Inflammatory macrophage treated with lipopolysaccharide for 1 hour (primary cell): ENCODE measurements at places on chromosomes 13 and 19.

- DNase-seq: no peak
Observed at GRCh38 chr13:90405301-90405700, 942.2 kb upstream of the MIR17HG start.

DNA sequence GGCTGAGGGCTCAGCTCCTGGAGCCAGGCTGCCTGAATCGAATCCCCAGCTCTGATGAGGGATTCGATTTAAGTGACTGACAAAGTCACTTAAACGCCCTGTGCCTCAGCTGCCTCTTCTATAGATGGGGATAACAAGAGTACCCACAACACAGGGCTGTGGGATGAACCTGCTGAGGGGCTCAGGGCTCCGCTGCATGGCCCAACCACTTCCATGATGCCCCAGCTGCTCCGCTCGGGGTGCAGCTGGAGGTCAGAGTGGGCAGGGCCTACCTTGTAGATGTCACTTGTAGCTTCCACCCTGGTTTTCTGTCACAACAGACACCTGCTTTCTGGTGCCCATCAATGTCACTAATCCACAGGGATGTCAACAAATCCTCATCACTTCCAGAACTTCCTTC lies 39.2 kb downstream of the STK24 start:
- DNase-seq: no peak

- no peak for DNase-seq
Observed at GRCh38 chr13:52723181-52723580, 16.4 kb downstream of the CNMD start.

DNA sequence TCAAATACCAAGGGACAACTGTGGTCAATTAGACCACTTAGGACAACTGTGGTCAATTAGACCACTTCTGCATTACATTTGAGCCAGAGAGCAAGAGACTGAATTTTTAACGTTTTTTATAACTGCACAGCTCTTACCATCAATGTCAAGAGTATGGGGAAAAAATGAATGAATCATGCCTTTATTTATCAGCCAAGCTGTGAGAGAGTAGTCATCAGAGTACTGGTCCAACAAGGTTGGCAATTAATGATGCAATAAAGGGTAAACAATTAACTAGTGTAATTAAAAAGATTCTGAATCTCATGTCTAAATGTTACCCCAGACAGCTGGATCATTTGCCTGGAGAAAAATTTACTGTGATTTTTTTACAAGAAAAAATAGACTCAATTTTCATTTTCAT lies 381.1 kb downstream of the LIG4 start:
- DNase-seq: no peak

GRCh38 chr13:40629678-40630384 lies 36.6 kb downstream of the FOXO1 start:
- peak; percentile 74 for DNase-seq

DNA sequence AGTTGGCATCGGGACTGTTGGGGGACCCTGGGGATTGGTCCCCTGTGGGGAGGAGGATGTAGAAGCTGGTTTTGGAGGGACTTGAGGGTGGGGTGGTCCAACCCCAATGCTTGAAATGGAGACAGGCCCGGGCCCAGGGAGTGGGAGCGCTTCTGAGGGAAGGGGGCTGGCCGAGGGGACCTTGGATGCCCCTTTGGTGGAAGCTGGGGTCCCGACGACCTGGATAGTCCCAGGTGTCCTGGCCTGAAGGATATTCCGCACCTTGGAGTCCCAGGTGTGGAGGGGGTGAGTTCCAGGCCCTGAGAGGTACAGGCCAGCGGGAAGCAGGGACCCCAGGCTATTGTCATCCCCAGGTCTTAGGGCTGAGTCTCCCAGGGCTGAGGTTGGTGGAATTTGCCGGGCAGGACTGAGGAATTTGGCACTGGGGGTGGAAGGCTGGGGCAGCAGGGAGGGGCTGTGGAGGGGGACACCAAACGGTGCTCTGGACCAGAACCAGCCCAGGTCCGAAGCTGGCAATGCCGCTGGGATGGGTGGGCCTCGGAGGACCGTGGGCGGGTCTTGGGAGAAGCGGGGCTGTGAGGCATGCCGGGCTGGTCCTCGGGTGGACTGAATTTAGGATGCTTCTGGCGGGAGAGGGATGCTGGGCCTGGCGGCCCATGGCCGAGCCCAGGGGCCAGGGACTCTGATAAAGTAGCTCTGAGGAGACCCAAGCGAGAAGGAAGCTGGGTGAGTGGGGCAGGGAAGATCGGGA lies 1.8 kb downstream of the HDGFL2 start:
- DNase-seq: no peak

GRCh38 chr19:38695317-38695683 lies 47.9 kb downstream of the ACTN4 start:
- peak; percentile 48 for DNase-seq

DNA sequence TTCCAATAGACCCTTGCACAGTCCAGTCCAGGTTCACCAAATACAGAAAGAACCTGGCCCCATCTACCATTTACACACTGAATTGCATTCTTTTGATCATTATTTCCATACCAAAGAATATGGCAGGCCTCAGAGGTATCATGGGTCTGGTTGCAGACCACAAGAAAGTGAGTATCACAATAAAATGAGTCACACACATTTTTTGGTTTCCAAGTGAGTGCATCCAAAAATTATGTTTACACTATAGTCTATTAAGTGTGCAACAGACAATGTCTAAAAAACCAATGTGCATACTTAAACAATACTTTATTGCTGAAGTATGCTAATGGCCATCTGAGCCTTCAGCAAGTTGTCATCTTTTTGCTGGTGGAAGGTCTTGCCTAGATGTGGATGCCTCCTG lies 105.3 kb downstream of the SPACA7 start:
- DNase-seq: no peak

GRCh38 chr19:34416021-34416545 lies 11.9 kb downstream of the PDCD2L start:
- no peak for DNase-seq

DNA sequence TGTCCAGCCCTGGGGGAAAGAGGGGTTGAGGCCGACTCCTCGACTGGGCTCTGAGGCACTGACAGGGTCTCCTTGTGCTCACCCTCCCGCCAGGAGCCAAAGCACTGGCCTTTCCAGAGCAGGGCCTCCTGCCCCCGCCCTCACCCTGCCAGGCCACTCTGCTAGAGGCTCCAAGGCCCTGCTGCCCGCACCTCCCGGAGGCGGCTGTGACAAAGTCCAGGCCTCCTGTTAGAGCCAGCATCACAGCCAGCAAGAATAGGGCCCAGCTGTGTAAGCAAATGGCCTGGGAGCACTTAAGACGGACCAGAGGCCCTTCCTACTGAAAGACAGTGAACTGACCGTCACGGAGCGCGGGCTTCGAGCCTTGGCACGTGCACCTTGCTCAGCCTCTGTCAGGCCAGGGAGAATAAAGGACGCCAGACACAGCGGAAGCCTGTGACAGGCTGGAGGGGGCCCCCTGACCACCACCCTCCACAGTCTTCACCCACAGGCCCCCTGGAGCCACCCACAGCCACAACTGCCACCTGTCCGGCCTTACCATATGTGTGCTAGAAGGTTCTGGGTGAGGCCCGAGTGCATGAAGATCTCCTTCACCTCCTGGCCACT lies 50.9 kb downstream of the EPS15L1 start:
- DNase-seq: no peak

DNA sequence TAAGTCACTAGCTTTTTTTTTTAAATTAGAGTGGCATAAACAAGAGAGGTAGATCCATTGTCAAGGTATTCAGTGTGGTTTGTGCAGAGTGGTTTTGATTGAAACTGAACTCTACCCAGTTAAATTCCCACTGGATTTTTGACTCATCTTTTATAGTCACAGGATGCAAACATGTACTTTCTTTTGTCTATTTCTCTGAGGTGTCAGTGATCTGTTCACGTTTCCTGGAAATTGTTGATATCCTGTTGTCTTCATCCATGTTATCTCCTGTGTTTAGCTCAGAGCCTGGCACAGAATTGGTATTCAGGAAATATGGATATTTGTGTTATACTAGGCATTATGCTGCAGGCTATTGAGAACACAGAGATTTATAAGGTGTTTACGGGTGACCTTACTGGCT lies 119.7 kb downstream of the PCCA start:
- no peak for DNase-seq

DNA sequence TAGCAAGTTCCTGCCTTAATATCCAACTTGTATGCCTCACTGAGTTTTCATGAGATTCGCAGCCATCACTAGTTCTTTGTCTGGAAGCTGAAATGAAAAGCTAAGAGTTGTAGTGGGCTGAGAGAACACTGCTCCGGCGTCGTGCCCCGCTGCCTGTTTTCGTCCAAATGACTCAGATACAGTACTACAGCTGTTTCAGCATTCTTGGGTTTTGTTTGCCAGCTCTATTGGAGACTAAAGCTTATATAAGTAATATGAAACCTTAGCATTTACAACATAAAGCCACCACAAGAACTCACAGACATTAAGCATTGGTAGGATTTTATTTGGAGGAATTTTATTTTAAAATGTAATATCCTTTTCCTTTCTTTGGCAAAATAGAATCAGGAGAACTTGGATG lies 299.7 kb downstream of the DLEU7 start:
- no peak for DNase-seq

DNA sequence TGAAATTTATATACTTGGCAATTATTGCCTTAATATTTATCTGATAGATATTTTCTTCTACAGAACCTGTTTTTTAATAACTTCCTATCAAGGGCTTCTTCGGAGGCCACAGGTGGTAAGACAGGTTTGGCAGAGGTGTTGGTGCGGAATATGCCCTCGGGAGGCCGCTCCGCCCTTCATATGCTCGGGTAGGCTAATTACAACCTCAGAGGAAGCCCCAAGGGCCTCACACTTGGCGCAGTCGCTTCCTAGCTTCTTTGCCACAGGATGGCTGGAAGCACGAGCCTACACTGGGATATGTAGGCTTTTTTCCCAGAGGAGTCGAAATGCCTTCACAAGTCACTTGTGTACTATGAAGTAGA lies 68.8 kb downstream of the LMO7 start:
- no peak for DNase-seq

- DNase-seq: no peak
Observed at GRCh38 chr13:97308735-97309429, 86.7 kb downstream of the MBNL2 start.

GRCh38 chr13:101846701-101847100 lies 394.2 kb downstream of the ITGBL1 start:
- DNase-seq: no peak

- no peak for DNase-seq
Observed at GRCh38 chr13:72317346-72318109, 409.9 kb downstream of the MZT1 start.

- no peak for DNase-seq
Observed at GRCh38 chr13:103156346-103156998, 90.3 kb upstream of the SLC10A2 start.

- DNase-seq: no peak
Observed at GRCh38 chr13:52130641-52131040, 1.8 kb upstream of the NEK5 start.

DNA sequence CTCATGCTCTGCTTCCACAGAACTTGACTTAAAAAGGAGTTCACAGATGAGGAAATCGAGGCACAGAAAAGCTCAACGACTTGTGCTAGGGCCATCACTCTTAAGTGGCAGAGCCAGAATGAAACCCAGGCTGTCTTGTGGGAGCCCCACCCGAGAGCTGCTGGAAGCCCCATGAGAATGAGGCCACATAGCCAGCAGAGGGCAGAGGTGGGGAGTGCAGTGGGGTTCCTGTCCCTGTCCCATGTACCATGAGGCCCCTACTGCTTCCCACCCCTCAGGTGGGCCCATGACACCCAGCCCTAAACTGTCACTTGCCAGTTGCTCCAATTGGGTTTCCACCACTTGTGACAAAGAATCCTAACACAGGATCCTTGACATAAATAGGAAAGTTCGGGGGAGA lies 175.9 kb downstream of the IRS2 start:
- peak; percentile 61 for DNase-seq

DNA sequence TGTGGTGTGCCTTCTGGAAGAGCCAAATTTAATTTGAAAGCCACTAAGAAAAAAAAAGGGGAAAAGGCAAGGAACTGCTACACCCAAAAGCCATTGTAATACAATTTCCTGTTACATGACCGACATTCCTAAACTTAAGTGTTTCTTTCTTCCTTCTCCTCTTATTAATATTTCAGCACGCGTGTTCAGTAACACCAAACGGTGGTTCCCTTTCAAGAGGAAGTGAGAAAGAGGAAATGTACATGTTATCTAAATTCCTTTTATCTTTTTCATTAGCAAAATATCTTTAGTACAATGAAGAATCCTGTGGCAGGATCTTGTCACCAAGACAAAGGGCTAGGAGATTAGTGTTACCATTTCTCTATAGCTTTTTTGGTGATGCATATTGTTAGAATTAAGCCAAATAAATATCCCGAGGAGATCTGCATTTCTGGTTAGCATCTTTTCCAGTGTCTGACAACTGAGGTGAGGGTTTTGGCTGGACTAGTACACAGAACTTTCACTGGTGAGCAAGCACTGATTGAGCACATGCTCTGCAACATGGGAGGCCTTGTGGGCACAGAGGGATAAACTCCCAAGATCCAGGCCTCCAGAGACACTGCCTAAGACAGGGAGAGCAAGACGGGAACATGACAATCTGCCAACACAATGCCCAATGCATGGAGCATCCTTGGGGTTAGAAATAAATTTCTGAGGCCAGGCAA lies 22.1 kb downstream of the LATS2 start:
- peak; percentile 42 for DNase-seq

- DNase-seq: no peak
Observed at GRCh38 chr13:98018293-98018692, 64.8 kb downstream of the IPO5 start.

DNA sequence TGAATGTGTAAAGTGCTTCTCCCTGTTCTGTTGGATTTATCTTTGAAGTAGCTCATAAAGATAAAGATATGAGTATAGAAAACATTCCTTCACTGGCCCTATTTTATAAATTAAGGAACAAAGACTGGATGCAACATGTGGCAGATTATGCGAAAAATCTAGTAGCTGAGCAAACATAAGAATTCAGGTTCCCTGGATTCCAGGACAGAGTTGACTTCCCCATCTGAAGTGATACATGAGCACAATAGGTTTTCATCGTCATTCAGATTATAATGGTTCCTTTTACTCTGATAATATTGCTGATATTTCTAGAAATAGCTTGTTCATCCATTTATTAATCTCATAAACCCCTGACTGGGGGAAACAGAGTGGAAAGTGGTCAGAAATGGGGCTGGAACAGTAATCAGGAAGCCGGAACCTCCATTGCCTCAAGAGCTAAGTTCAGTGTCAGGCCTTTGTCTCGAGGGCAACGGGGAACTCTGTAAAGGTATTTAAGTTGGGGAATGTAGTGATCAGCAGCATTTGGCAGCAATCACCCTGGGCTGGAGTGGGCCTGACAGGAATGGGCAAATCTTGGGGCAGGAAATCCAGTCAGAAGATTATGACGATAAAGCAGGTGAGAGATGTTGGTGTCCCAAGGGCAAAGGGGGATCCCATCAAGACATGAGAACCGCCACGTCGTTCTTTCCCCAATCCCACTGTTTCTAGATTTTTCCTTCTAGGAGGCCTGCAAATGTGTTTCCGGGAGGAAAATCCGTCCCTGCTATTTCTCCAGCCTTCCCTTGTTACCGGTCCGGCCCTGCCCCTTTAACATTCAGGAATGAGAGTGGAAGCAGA lies 232.5 kb upstream of the SERP2 start:
- DNase-seq: peak; percentile 52
